Activated T-helper 17 cell treated with anti-CD3 and anti-CD28 coated beads, Interleukin-2, amount 50 U/mL, for 72 hours (primary cell): ENCODE measurements at places on chromosomes 1 and 21.

DNA sequence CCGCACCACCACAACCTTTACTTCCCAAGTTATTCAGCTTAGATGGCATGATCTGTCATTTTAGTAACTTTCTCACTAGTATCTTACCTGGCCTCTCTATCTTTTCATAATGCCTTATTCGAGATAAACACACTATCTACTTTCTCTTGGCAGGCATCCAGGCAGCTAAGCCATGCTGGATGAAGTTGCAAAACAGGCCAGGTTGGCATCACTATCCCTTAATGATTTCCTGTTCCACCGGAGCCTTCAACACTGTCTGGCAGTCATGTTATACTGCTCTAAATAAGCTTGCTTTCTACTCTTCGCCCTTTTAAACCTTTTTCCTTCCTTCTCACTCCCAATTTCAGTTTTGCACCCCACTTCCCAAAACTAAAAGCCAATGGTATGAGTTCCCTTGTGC lies 12.0 kb upstream of the KCNH1 start:
- ATAC-seq, result no peak

DNA sequence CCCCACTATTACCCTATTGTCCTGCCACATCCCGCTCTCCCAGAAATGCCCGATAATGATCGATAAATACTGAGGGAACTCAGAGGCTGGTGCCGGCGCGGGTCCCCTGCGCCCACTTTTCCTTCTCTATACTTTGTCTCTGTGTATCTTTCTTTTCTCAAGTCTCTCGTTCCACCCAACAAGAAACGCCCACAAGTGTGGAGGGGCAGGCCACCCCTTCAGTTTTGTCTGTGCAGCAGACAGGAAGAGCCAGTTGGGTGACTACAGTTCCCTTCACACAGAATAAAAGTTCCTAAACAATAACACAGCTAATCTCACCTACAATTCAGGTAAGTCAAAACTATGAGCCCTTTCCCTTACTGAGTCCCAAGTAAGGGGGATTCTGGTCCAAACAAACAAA lies 423.7 kb downstream of the SMYD3 start:
- no peak for ATAC-seq

DNA sequence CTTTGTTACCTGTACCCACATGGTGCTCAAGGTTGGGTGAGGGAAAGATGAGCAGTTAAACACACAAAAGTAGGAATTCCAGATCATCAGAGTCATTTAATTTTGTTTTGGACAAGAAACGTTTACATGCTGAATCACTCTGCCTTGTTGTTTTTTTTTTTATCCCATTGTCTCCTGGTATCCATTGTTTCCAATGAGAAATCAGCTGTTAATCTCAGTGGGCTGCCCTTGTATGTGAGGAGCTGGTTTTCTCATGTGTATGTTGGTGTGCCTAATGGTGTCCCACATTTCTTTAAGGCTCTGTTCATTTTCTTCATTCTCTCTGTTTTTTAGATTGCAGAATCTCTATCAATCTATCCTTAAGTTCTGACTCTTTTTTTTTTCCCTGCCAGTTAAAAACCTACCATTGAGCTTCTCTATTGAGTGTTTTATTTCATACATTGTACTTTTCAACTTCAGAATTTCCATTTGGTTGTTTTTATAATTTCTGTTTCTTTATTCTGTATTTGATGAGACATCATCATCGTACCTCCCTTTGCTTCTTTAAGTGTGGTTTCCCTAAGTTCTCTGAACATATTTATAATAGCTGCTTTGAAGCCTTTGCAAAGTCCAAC lies 8.8 kb upstream of the OBSCN start:
- no peak for ATAC-seq

DNA sequence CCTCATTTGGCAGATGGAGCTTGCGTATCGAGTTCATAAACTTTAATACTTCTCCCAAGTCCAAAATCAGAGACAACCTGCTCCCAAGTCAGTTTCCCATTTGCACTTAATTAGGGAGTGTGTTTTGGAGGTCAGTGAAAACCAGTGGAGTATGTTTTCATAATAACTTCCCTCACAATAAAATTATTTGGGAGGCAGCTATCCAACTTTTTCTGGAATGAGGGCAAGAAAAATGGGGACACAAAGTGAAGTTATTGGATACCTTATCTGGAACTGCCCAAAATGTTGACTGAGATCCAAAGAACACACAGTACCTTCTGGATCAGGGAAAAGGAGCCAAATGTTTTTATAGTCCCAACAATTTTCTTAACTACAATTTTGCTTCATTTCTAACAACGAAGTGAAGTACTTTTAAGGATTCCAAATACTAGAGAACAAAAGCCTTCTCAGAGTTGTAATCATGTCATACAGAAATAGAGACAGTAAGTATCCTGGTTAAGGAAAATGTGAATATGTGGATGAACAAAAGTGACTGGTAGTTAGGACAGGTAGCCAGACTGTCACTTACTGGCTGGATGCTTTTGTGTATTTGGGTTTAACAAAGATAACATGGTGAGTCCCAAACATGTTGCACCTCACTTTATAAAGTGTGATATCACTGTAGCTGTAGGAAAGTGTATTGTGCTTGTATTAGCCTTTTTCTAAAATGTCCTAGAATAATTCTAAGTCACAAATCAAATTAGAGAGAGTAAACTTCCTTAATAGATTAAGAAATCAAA lies 325.0 kb downstream of the HLX start:
- no peak for ATAC-seq

GRCh38 chr1:22591576-22591975 lies 28.3 kb downstream of the EPHA8 start:
- no peak for ATAC-seq

- peak; percentile 94 for ATAC-seq
These were observed 3.1 kb downstream of the LCE3D start for GRCh38 chr1:152577168-152577567.

DNA sequence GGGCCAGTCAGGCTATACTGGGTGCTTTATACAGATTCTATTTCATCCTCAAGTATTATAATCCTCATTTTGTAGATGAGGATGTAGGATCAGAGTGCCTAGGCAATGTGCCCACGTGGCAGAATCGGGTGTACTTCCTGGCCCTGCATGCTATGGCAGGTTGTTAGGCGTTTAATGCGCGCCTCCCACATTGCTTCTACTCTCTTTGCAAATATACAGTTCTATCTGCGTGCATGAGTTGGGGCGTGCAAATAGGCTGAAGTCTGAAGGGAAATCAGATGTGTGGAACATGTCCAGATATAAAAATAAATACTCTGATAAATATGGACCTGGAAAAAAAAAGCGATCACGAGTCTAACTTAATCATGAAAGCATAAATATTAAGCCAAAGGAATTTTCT lies 194.7 kb upstream of the FMN2 start:
- no peak for ATAC-seq

- no peak for ATAC-seq
These were observed 58.5 kb downstream of the PHACTR4 start for GRCh38 chr1:28428012-28428411.

DNA sequence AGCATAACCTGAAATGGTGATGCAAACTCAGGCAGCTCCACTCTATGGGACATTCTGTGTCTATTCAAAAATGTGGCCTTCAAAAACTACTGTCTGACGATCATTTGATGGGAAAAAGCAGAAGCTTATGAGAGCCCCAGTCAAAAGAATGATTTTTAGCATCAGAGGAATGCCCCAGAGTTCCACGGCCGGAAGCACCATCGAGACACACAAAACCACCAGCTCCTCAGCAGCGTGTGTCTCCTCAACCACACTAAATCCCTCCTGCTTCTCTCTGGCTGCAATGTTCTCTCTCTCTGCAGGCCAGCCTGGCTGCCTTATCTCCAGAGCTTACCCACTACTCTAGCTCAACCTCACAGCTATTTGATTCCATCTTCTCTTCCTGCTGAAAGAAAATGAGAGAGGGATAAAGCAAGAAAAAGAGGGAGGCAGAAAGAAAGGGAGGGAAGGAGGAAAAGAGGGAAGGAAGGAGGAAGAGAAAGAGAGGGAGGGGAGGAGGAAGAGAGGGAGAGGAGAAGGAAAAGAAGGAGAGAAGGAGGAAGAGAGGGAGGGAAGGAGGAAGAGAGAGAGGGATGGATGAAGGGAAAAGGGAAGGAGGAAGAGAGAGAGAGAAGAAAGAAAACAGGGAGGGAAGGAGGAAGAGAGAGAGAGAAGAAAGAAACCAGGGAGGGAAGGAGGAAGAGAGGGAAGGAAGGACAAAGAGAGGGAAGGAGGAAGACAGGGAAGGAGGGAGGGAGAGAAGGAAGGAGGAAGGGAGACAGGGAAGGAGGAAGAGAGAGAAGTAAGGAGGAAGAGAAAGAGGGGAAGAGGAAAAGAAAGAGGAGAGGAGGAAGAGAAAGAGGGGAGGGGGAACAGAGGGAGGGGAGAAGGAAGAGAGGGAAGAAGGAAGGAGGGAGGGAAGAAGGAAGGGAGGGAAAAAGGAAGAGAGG lies 33.5 kb upstream of the LAPTM5 start:
- ATAC-seq, result peak; percentile 62

- ATAC-seq, result no peak
These were observed 4.2 kb upstream of the STXBP3 start for GRCh38 chr1:108742253-108742652.

- ATAC-seq, result peak; percentile 89
These were observed 60.2 kb upstream of the PDE9A start for GRCh38 chr21:42593007-42593814.
